GM04504 (cell line): ENCODE measurements at places on chromosomes 16 and 17.

GRCh38 chr16:27791404-27791719 lies 241.4 kb downstream of the KATNIP start:
- no peak for DNase-seq

GRCh38 chr17:9902120-9902519 lies 3.0 kb downstream of the RCVRN start:
- DNase-seq = no peak

DNA sequence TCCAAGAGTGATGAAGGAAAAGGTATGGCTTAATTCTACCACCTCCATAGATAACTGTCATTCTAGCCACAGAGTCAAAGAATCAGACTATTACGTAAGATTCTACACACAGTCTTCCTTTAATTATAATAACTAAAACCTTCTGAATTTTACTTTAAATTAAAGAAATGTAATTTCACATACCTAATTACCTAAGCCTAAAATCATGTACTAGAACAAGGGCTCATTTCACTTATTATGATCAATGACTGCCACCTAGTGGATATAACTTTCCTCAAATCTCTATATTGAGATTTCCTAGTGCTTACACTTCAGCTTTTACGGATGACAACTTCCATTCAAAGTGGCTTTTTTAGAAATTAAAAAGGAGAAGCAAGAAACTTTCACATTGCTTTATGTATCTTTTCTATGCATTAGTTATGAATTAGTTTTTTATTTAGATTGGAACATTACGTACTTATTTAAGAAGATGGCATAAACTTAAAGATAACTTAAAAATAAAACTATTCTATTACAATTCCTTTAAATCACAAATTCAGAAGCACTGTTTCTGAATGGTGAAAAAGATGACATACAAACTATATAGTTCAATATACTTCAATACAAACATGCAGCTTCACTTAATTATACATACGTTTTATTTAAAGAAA lies 18.2 kb upstream of the ABCA10 start:
- DNase-seq = no peak

- DNase-seq = no peak
Observed at GRCh38 chr16:23754594-23755483, at the start of gene CHP2. Gene CHP2, plus strand, starts transcription at chr16:23755026. Its CDS starts 24 bp downstream, at chr16:23755050.

- no peak for DNase-seq
Observed at GRCh38 chr17:49748223-49748622, 15.7 kb downstream of the FAM117A start.

DNA sequence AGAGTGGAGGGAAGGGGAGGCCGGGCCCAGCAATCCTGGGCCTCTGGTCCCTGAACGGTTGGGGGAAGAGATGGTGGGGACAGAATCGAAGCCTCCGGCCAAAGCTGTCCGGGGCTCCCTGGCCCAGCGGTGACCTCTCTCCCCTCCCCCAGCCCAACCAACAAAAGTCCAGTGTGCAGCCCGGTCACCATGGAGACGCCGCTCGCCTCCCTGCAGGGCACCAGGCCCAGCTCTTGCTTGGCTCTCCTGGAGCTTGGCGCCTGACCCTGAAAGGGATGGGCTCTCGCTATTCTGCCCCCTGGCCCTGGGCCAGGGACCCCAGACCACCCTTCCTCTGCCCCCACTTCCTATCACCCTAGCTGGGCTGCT lies 1.3 kb downstream of the METRN start:
- DNase-seq = no peak

GRCh38 chr17:73347351-73347750 lies 35.5 kb upstream of the CDC42EP4 start:
- DNase-seq = no peak

- DNase-seq = no peak
Observed at GRCh38 chr16:67435758-67436164, 4.8 kb downstream of the HSD11B2 start.

- DNase-seq = no peak
Observed at GRCh38 chr16:67395458-67396158, 2.3 kb upstream of the TPPP3 start.

GRCh38 chr17:73586921-73587602 lies 57.2 kb downstream of the SDK2 start:
- DNase-seq = no peak

DNA sequence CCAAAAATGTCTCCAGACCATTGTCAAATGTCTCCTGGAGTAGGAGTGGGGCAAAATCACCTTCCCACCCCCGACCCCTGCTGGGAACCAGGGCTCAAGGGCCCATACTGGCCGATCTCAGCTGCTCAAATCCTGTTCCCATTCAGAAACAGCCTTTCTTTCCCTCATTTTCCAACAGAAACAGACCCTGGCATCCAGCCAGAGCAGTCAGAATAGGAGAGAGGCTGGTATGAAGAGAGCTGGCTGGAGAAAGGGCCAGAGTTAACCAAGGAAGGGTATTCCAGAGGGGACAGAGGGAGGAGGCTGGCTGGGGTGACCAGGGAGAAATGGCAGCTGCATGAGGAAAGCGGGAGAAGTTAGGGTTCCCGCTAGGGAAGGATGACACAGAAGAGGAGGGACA lies 199.1 kb downstream of the XYLT1 start:
- DNase-seq = no peak

DNA sequence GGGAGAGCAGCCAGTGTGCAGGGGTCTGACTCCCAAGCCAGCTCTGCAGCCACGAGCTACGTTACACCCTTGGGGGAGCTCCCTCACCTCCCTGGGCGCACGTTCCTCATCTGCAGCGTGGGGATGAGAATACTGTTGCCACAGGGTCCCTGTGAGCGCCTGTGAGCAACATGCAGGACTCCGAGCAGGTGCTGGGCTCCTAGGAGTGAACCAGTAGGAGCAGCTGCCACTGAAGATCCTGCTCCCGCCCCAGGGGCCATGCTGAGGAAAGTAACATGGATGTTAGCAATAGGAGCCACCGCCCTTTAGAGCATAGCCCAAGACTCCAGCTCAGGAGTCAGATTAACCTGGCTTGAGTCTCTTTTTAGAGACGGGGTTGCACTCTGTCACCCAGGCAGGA lies 15.9 kb downstream of the DNAAF1 start:
- DNase-seq = no peak

DNA sequence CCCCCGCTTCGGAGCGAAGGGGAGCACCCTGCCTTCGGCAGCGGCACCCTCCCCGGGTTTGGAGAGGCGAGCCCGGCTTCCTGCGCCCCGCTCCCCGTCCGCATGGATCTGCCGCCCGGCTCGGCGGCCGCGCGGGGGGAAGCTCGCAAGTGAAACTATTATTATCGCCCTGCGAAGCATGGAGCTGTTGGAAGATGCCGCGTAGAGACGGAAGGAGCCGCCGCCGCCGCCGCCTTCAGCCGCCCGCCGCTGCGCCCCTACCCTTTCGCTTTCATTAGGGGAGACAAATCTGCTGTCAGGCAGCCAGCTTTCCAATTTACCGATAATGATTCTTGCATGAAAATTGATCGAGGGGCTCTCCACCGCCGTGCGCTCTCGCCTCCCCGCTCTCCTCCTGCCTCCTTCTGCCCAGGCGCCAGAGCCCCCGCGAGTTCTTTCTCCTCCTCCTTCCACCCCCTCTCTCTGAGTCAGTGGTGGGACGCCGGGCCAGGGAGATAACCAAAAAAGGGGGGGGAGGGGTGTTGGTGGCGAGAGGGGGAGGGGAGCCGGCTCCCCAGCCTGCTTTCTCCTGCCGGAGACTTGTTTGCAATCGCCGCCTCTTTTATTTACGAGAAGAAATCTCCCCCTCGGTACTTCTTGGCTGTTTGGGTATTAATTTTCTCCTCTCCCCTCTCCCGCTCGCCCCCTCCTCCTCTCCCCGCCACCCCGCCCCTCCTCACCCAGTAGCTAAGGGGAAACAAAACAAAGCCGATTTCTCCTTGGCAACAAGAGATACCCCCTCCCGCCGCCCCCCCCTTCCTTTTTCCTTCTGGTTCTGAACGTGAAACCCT lies 58.0 kb upstream of the GSE1 start:
- no peak for DNase-seq

DNA sequence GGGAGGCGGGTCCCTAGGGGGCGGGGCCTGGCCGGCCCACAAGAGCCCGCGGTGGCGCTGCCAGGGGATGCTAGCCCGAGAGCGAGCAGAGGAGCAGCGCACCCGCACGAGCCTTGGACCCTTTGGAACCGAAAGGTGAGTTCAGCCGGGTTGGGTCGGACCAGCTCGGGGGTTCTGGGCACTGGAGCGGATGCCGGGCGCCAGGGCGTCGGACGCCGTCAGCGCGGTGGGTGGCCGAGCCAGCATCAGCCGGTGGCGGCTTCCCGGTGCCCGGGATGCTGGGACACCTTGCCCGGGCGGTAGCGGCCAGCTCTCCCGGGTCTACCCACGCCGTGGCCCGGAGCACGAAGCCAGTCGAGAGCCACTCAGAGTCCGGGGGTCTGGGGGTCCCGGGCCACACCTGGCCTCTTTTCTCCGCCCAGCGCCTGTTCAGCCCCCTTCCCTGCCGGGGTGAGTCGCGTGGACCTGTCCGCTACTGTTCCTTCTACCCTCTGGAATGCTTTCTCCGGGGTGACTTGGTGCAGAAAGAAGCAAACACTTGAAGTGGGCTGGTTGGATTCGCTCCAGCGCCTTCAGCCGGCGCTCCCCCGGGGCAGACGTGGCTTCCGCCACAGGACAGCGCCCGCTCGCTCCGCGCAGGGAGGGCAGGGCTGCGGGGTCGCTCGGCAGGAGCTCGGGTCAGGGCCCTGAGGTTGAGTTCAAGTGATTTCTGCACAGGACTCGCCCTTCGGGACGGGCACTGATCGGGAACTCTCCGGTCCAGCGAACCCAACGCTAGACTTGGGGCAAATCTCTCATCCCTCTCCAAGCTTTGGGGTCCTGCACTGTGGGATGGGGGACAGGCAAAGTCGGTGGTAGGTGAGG lies at the start of gene SCNN1G:
Gene SCNN1G, plus strand, starts transcription at position 67 of the 864 bp plus-strand sequence. CDS start 3,527 bp downstream, outside the sequence.
- no peak for DNase-seq

DNA sequence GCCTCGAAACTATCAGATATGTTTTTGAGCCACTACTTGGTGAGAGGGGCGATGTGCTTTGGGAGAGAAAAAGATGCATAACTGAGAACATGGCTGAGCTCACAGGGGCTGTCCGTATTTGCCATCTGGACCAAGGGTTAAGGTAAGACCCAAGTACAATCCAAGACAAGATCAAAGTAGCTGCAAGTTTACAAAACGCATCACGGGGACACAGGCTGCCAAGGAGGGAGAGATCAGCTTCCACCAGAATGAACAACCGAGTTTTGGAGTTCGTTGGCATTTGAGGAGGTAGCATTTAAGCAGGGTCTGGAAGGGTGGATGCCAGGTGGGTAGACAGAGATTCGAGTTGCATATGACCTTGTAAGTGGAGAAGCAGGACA lies 2.2 kb downstream of the PITPNC1 start:
- DNase-seq = no peak

- DNase-seq = no peak
Observed at GRCh38 chr17:5181509-5182305, 10.0 kb downstream of the ZNF594 start.

GRCh38 chr17:72034000-72034399 lies 86.8 kb upstream of the SOX9 start:
- no peak for DNase-seq

DNA sequence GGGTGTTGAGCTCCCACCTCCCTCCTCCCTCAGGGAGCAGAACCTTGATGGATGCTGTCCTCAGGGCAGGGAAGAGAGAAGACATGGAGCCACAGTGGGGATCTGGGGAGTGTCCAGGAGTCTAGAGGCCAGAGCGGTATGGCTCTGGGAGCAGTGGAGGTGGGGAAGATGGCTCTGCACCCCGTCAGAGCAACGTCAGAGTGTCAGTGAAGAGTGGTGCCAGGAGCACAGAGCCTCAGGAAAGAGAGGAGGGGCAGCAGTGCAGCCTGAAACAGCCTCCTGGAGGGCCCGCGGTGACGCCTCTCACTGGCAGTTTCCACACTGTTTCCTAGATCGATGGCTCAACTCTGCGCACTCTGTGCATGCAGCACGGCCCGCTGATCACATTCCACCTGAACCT lies 23.2 kb upstream of the SLC5A11 start:
- no peak for DNase-seq

DNA sequence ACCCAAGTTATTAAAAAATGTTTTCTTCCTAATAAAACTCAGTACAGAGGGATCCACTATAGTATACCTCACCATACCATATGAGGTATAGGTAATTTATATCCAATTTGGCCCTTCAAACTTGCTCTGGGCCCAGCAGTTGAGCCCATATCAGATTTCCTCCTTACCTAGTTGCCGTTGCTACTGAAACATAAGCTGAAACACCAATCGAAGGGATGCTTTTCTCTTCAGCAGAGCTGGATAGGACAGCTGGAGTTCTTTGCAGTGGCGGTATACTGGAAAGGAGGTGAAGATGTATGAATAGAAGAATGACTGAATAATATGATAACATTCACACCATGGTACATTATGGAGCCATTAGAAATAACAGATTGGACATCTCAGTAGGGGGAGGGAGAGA lies 42.7 kb downstream of the TNRC6C start:
- no peak for DNase-seq

DNA sequence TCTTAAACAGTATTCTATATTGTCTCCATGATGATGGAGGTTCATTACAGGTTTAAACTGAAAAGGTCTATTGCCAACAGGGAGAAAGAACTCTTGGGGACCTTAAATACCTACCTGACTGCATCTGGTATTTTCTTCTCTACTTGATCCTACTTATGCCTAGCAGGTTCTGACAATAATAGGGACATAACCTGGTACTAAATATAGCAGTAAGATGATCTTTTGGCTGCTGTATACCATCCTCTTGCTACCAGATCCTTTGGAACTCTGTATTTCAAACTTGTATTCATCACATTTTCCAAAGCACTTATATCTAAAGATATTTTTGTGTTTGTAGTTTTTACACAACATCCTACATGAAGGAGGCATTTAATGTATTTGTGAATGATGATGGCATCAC lies 146.5 kb upstream of the CORO6 start:
- DNase-seq = no peak

GRCh38 chr17:7989781-7990655 lies 12.4 kb upstream of the GUCY2D start:
- no peak for DNase-seq

DNA sequence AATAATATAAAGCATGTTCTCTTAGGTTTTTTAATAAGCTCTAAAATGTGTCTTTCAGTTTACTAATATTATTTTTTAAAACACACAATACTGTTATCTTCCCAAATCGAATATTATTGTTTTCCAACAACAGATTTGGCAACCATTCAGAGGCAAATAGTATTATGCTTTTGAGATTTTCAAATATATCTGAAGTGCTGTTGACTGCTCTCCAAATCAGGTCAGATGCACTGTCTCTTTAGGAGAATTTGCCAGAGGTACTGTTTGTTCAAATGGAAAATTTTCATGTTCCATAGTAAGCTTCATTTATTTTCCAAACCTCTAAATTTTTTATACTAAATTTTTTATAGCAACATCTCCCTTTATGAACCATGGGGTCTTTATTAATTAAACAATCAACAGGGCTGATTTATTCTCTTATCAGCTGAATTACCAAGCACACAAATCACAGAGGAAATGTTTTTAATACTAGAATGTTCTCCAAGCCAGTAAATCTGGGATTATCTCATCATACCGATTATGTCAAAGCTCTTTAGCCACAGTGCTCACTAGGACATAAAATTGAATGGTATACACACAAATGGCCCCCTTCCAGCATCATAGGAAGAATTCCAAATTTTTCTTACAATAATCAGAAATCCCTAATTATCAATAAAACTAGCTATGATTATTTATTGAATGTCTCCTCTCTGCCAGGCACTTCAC lies 108.8 kb upstream of the HLF start:
- DNase-seq = no peak

GRCh38 chr16:87308826-87309225 lies 8.4 kb downstream of the C16orf95 start:
- DNase-seq = no peak
